ENCODE measurements at places on chromosomes 3 and 15. TPM values are rescaled to one million over a fixed set of nuclear protein-coding genes. Genes with fewer than 3 reads are reported as not detected.

DNA sequence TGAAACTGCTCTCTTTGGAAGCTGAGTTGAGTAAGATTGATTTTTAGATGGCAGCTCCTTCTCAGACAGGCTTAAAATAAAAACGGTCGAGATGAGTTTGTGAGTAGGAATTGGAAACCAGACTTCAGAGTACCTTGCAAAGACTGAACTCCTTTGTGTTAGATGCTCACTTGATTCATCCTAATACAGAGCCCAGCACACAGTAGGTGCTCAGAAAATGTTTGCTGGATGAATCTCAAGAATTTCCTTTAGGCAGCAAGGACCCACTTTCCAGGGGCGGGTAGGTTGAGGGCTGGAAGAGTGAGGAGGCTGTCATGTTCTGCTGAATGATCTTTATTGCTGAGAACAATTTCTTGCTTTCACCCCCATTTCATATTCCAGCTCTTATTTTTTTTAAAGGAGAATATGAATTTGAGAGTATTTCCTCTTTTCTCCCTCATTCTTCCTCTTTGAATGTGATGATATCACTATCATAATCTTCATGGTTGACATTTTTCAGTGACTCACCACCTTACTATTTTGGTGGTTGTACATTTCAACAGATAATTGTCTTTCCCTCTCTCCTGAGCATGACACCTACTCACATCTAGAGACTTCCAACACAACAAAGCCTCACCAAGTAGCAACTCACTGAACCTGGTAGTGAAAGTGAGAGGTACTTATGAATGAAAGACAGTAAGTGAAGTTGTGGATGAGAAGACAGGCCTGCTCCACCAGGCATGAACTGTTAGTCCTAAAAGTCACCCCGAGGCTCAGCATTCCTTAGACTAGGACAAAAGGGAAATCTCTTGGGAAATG, 113.3 kb downstream of the PDCD6IP start:
- no peak for ATAC-seq

DNA sequence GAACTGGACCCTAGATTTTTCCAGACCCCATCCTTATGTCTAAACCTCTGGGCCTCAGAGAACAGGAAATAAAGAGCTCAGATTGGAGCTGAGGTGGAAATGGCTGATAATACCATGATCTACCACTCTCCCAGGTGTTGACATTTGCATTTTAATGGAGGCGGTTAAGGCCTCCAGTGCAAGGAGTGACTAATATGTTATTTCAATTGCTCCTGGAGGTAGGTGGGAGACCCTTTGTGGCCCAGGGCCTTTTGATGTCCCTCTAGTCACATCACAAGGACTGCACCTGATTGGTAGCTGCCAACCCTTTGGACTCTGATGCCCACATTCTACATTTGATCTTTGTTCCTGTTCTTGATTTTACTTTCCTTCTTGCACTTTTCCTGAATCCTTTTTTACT, 9.0 kb upstream of the ADCY5 start:
- no peak for ATAC-seq

TIGIT gene
- total RNA-seq, result 1.7 TPM

DAPK2 gene
- 0.50 TPM for total RNA-seq

DOCK3 gene
- 7.8 TPM for total RNA-seq

Measured in motor neuron (in vitro differentiated cells).